Upper lobe of right lung (tissue), 1 donor: ENCODE measurements at places on chromosomes 1 and 21. TPM values are rescaled to one million over a fixed set of nuclear protein-coding genes. Genes with fewer than 3 reads are reported as not detected.

ODF2L gene
- total RNA-seq: 47.0 TPM

KIF17 gene
- total RNA-seq: 4.6 TPM

RGS16 gene
- 12.0 TPM for total RNA-seq

CDC7 gene
- 4.3 TPM for total RNA-seq

TMEM52 gene
- 1.5 TPM for total RNA-seq

LDLRAD1 gene
- total RNA-seq: 0.41 TPM

NBPF8 gene
- total RNA-seq: 10.1 TPM

LCA5L gene
- 1.8 TPM for total RNA-seq

DNA sequence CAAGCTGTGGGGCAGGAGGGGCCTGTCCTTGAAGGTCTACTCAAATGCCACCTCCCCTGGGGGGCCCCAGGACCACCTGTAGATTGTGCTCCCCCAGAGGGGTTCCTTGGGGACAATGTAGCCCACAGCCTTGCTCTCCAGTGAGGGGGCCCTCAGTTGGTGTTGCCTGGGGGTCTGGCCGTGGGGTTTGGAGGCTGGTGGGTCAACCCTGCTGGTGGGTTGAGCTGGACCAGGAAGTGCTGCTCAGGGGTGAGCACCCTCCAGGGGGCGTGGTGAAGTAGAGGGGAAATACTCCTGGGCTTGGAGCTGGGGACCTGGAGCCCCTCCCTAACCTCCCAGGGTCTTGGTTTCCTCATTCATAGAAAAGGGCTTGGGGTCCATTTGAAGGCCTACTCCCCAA lies 143.6 kb upstream of the WNT4 start:
- H3K4me3 ChIP-seq: no peak overlapping the region
- peaks cover 3% of the 10 kb centered on the region for H3K27me3 ChIP-seq
- H3K36me3 ChIP-seq: no peaks in the 10 kb centered on the region
- no peak for DNase-seq
- no peaks in the 10 kb centered on the region for H3K4me1 ChIP-seq
- no peak overlapping the region for H3K27ac ChIP-seq

GRCh38 chr1:208923456-208923855 lies 660.1 kb upstream of the CAMK1G start:
- no peaks in the 10 kb centered on the region for H3K27me3 ChIP-seq
- H3K27ac ChIP-seq: no peak overlapping the region
- H3K4me1 ChIP-seq: no peaks in the 10 kb centered on the region
- H3K4me3 ChIP-seq: no peak overlapping the region
- no peaks in the 10 kb centered on the region for H3K36me3 ChIP-seq
- no peak for DNase-seq

GRCh38 chr1:168506204-168506819 lies 37.5 kb downstream of the XCL2 start:
- H3K4me1 ChIP-seq: peaks cover 4% of the 10 kb centered on the region
- no peak overlapping the region for H3K4me3 ChIP-seq
- H3K36me3 ChIP-seq: no peaks in the 10 kb centered on the region
- DNase-seq: no peak
- no peak overlapping the region for H3K27ac ChIP-seq

DNA sequence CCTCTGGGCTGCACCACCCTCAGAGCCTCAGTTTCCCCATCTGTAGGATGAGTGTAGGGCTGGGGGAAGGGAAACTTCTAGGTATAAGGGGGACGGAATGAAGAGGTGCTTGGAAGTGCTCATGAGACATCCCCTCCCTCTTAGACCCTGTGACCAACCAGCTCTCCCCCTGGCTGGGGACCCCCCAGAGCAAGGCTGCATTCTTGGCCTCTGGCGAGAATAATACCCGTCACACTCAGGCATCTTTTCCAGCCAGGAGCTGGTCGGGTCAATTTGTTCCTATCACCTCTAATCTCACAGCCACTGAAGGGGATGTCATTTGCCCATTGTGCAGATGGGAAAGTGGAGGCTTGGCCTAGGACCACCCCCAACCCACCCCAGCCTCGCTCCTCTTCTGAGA lies 443.0 kb downstream of the PTPRU start:
- no peak overlapping the region for H3K27ac ChIP-seq
- H3K36me3 ChIP-seq: no peaks in the 10 kb centered on the region
- peaks cover 7% of the 10 kb centered on the region for H3K27me3 ChIP-seq
- no peaks in the 10 kb centered on the region for H3K4me1 ChIP-seq
- H3K4me3 ChIP-seq: no peak overlapping the region

DNA sequence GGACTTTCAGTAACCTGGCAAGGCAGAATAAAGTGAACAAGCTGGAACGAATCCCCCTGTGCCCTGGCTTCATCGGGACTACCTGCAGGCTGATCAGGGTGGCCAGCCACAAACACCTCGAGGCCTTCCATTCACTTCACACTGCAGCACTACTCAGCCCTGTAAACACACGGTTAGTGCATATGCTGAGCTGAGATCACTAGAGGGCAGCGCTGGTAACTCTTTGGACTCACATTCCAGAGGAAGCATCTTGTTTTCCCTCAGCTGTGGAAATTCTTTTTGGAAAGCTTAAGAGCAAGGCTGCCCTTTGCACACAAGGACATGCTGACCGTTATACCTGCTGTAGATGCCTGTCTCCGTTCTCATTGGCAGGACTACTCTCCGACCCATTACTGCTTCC lies 32.1 kb downstream of the PCSK9 start:
- H3K27ac ChIP-seq: no peak overlapping the region
- H3K36me3 ChIP-seq: peaks cover 96% of the 10 kb centered on the region
- no peaks in the 10 kb centered on the region for H3K4me1 ChIP-seq
- H3K4me3 ChIP-seq: no peak overlapping the region
- no peak for DNase-seq
- H3K27me3 ChIP-seq: no peaks in the 10 kb centered on the region

DNA sequence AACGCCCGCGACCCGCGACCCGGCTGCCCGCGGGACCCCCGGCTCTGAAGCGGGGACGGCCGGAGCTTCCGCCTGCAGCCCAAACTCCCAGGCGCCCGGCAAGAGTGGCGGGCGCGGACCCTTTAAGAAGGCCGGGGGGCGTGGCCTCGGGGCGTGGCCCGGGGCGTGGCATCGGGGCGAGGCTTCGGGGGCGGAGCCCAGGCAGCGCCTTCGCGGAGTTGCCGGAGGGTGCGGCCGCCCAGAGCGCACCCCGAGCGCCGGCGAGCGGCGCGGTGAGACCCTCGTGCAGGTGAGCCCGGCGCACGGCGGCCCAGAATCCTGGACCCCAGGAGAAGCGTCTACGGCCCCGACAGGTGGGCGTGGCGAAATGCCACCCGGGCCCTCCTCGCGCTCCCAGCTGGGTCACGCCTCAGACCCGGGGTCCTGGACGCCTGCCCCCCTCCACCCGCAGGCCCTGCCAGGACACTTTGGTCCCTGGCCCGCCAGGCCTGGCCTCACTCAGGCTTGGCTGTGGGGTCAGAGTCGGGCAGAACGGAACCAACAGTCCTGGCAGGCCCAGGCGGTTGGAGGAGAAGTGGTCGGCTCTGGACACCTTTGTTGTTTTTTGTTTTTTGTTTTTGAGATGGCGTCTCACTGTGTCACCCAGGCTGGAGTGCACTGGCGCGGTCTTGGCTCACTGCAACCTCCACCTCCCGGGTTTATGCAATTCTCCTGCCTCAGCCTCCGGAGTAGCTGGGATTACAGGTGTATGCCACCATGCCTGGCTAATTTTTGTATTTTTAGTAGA lies 14.4 kb downstream of the RNF223 start:
- H3K27ac ChIP-seq: no peak overlapping the region
- DNase-seq: peak; percentile 94
- peak overlapping the region; percentile 52 for H3K4me3 ChIP-seq
- no peaks in the 10 kb centered on the region for H3K36me3 ChIP-seq
- peaks cover 43% of the 10 kb centered on the region for H3K27me3 ChIP-seq

GRCh38 chr21:41483415-41483814 lies 24.5 kb downstream of the TMPRSS2 start:
- H3K4me3 ChIP-seq: no peak overlapping the region
- H3K36me3 ChIP-seq: no peaks in the 10 kb centered on the region
- no peaks in the 10 kb centered on the region for H3K27me3 ChIP-seq
- no peak overlapping the region for H3K27ac ChIP-seq
- H3K4me1 ChIP-seq: peaks cover 20% of the 10 kb centered on the region

DNA sequence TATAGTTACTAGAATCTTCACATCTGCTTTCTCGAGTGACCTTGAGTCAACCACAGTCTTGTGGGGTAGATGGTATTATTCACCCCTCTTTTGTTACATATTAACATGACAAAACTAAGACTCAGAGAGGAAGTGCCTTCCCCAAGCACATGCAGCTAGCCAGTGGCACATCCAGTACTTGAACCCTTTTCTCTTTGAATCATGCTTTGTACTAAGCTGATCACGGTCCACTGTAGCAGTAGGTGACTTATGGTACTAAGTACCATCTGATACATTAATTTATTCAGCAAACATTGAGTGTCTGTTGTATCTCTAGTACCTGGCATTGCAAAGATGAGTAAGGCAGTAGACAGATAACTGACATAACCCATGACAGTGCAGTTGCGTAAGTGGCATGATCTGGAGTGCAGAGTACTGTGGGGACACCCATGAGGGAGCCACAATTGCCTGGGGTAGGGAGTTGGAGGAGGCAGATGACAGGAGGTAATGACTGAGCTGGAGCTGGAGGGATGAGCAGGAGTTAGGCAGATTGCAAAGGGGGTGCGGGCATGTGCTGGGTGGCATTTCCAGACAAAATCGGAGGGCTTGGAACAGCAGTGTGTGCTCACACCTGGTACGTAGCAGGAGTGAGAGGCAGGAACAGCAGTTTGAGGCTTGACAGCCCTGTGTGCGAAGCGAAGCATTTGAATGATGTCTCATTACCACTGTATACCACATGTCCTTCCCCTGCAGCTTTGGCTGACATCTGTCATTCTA lies 29.8 kb downstream of the UCK2 start:
- no peak for DNase-seq
- peaks cover 11% of the 10 kb centered on the region for H3K4me1 ChIP-seq
- H3K4me3 ChIP-seq: no peak overlapping the region
- no peak overlapping the region for H3K27ac ChIP-seq

DNA sequence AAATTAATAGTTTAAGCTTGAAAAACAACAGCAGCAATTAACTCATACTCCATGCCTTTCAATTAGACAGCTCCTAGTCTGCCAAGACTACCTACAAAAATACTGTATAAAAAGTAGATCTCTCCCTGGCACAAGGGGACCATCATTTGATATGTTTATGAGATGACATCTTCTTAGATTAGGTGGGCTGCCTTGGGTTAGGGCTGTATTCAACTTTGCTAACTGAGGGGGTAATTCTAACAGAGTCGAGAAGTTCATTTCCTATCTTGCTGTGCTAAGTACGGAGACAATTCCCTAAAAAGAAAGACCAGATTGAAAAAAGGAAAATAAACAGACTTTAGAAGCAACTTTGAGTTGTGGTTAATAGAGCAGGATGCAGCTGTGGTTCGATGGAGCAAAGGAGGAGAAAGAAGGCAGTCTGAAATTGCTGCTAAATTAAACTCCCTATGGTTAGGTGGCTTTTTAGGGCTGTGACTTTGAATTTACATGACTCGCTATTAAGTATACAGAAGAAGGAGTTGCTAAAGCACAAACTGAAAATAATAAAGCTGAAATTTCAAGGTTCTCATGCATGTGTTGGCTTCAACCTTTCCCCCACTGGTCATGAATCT lies 75.4 kb downstream of the CDC7 start:
- no peak overlapping the region for H3K4me3 ChIP-seq
- H3K27me3 ChIP-seq: no peaks in the 10 kb centered on the region
- no peak overlapping the region for H3K27ac ChIP-seq
- no peaks in the 10 kb centered on the region for H3K36me3 ChIP-seq
- no peak for DNase-seq

- no peak overlapping the region for H3K27ac ChIP-seq
- no peaks in the 10 kb centered on the region for H3K27me3 ChIP-seq
- no peak overlapping the region for H3K4me3 ChIP-seq
- H3K36me3 ChIP-seq: no peaks in the 10 kb centered on the region
- no peak for DNase-seq
- H3K4me1 ChIP-seq: peaks cover 15% of the 10 kb centered on the region
Observed at GRCh38 chr1:107875689-107876088, 89.3 kb downstream of the VAV3 start.
